ENCODE measurements at places on chromosomes 7 and 10.

DNA sequence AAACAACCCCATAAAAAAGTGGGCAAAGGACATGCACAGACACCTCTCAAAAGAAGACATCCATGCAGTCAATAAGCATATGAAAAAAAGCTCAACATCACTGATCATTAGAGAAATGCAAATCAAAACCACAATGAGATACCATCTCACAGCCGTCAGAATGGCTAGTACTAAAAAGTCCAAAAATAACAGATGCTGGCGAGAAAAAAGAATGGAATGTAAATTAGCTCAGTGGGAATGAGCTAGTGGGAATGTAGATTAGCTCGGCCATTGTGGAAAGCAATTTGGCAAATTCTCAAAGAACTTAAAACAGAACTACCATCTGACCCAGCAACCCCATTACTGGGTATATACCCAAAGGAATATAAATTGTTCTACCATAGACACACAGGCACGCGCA, 287.0 kb downstream of the WDR37 start:
- no peak for DNase-seq

DNA sequence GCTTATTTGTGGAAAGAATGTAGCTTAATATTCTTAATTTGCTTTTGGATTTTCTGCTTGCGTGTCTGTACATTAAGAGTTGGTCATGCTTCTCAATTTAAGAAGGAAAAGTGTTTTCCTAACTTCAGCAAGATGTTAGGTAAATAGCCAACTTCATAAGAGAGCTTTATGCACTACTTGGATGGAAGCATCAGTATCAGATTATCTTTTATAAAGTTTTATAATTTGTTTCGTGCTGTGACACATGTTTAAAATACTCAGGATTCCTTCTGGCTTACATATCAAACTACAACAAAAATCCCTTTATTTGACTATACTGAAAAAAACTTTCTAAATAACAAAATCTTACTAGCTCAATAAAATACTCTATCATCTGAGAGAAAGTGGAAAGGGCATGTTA, 34.8 kb upstream of the AGR2 start:
- no peak for DNase-seq

DNA sequence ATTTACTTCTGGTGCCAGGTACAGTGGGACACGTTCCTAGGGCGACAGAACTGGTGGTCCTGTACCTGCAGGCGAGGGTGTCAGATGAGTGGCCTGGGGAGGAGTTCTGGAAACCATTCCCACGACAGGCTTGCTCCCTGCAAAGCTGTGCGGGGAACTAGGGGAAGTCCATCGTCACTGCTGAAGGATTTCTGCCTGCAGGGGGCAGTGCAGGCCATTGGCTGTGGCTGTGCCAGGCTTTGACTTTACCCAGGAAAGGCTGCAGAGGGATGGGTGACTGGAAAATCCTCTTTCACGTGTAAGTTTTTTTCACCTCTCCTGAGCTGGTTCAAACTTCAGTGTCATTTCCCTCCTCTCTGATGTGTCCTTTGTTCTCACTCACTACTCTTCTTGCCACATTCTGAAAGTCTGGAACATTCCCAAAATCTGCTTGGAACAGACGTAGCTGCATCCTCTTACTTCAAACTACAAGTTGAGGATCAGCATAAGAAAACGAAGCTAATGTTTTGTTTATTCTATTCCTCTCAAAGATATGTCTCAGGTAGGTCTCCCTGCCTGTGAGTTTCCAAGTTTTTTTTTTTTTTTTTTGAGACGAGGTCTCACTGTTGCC, 126.5 kb downstream of the SH2D4B start:
- peak; percentile 30 for DNase-seq

GRCh38 chr10:94137747-94138146, 144.0 kb downstream of the PLCE1 start:
- DNase-seq, result no peak

- DNase-seq, result no peak
Measured at GRCh38 chr10:71796749-71797405, 23.6 kb upstream of the VSIR start.

DNA sequence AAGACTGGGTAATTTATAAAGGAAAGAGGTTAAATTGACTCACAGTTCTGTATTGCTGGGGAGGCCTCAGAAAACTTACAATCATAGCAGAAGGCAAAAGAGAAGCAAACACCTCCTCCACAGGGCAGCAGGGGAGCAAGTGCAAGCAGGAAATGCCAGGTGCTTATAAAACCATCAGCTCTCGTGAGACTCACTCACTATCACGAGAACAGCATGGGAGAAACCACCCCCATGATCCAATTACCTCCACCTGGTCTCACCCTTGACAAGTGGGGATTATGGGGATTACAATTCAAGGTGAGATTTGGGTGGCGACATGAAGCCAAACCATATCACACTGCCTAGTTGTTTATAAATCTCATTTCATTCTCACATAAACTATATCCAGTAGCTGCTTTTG, 28.0 kb upstream of the CPN1 start:
- no peak for DNase-seq

GRCh38 chr7:145212050-145212449, 376.2 kb upstream of the TPK1 start:
- DNase-seq, result no peak

DNA sequence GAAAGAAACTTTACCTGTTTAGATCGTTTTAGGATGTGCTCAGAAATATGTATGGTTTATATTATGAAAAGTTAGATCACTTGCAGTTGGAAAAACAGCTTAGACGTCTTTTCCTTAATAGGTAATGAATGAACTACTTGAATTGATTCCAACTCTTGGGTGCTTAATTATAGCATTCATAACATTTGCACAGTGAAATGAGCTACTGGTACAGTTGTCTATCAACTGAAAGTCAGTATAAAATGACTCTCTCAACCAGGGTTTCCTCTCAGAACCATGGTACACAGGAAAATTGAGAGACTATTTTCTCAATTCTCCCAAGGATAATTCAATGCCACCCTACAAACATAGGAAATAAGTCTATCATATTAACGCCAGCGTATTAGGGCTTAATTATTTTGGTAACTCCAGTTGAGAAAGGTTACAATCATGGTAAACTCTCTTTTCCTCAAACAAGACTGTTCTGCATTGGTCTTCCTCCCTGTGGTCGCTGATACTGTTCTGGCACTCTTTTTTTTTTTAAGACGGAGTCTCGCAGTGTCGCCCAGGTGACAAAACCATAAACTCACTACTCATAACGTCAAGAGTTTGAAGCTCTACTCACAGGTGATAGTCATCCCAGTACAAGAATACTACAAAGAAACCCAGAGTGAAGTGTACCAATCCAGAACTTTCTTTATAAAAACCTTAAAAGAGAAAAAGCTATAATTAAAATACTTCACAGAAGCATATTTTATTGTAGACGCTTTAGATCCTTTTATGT, 2.0 kb downstream of the ANLN start:
- no peak for DNase-seq

DNA sequence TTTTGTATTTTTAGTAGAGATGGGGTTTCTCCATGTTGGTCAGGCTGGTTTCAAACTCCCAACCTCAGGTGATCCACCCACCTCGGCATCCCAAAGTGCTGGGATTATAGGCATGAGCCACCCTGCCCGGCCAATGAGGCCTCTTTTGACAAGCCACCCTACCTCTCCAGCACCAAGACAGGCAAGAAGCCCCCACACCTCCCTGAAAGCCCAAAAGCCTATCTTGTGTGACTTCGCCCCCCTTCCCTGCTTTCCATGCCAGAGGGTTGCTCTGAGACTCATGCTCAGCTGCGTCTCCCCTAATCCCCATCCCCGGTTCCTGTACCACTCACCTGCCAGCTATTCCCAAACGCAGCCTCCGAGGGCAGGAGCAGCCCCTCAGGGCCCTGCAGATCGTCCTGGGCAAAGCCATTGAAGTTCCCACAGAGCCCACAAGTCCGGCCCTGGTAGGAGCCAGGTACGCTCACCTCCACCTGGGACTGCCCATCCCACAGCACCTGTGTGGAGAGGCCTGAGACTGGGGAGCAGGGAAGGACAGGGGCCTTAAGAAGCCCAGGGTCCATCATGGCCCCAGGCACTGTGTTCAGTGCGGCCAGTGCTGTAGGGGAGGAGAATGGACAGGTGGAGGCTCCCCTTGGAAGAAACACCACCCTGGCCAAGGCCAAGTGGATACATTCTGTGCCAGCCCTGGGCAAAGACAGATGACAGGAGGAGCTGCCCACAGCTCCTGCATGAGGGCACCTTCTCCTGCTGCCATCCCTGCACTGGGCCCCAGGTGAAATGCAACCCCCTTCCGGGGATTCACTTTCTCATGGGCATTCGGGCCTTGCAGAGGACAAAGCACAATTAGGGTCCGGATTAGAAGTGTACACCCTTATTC, 15.8 kb downstream of the ATP6V1F start:
- no peak for DNase-seq

DNA sequence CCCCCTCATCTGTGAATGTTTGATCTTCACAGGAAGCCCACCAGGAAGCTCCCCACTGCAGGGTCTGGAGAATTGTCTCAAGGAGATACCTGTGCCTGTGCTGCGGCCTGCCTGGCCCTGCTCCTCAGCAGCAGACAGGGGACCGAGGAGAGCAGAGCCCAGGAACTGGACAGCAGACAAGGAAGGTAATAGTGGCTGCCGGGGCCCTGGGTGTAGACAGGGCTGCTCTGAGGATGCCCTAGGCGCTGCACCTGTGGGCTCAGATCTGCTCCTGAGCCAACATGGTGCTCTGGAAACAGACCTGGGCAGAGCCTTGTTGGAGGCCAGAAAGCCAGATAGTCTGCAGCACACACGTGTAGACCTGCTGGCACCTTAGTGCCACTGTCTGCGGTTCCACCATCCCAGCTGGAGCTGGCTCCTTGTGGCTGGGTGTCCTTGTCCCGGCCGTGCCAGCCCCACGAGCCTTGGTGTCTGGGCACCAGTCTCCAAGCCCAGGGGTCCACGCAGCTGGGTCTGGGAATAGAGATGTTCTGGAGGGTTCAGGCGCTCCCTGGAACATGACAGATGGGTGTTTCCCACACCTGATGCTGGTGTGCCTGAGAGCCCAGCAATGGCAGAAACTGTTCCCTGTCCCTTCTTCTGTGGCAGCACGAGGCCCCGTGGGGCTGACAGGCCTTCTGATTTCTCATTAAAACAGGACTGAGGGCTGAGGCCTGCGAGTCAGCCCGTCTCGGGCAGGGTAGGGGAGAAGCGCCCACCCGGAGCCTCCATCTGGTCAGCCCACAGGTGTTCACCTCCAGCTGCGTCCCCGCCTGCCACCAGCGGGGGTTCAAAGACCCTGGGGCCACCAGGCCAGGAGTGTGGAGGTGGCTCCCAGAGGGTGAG, 44.7 kb downstream of the ZNF467 start:
- no peak for DNase-seq

- DNase-seq, result no peak
Measured at GRCh38 chr10:92846344-92846743, 2.0 kb upstream of the EXOC6 start.

- DNase-seq, result no peak
Measured at GRCh38 chr10:96600337-96600736, 13.5 kb upstream of the TM9SF3 start.

DNA sequence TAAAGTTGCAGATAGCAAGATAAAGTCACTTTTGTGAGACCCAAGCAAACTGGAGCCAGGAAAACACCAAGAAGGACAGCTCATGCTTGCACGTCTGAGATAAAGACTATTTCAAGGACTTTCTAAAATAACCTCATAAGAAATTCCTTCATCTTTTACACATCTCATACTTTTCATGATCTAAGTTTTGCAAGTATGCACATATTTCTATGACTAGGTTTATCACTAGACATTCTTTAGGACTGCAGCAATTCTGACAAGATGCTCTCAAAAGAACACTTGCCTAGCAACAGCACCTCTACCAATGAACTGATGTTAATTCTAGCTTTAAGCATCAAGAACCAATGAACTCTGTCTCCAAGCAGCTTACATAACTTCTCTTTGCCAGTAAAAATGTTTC, 457.6 kb downstream of the SEMA3D start:
- no peak for DNase-seq

DNA sequence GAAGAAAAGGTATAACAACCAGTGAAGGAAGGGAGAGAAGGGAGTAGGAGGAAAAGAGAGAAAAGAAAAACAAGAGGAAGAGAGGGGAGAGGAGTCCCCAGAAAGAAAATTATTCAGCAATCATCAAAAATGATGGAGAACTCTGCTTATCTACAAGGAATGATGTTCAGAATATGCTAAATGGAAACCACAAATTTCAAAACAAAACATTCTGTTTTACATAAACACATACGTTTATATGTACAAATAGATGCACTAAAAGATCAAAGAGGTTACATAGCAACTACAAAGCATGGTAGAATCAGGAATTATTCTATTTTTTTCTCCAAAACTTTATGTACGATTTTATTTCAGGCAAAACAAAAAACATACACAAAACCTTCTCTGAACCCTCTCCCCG, 91.9 kb downstream of the FAM13C start:
- DNase-seq, result no peak

DNA sequence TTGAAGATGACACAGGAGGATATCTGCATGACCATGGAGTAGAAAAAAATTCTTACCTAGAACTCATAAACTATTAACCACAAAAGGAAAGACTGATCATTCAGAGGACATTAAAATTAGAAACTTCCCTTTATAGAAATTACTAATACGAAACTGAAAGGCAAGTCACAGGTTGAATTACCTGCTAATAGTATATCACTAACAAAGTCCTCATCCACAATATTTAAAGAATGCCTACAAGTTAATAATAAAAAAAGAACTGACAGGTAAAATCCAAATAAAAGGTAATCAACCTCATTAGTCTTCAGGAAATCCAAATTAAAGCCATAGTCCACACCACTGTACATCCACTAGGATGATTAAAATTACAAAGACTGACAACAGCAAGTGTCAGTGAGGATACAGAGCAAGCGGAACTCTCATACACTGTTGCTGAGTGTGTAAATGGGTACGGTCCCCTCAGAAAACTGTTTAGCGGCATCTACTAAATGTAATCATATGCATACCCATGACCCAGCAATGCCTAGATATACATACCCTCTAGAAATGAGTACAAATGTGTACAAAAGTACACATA, 71.2 kb downstream of the ARHGAP21 start:
- no peak for DNase-seq

DNA sequence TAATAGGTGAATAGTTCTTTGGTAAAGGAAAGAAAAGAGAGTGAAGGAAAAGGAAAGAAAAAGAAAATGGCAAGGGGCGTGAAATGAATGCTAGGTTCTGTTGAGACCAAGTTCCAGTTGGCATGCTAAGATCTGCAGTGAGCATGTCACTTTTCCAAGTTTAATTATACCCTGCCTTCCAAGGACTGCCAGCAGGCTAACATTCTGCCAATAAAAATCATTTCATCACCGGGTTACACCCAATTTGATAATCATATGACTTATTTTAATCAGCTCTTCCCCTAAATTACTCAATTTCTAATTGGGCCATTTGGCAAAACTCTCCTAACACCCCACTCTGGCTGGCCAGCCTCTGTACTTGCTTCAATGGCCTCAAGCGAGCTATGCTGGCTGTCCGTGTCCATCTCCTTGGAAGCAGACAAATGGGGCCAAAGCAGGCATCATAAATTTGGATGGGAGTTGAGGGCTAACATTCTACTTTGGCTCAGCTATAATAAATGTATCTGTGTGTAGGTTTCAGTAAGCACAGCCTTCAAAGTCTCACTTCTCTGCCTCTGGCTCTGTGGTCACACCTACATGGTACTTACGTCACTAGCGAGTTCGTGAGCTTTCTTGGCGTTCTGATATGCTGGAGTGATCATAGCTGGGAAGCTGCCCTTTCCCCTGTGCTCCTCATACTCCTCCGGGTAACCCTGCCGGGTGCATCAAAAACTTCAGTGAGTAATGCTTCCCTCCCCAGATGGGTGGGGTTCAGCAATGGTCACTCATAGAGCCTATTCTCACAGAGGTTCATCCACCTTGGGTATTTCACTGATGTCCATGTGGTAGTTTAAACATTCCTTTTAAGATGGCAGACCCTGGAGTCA, 17.3 kb downstream of the NRAP start:
- no peak for DNase-seq

Data from CD4-positive, alpha-beta T cell treated with Interferon gamma for 1 hour (primary cell).